ENCODE measurements at places on chromosomes 4 and X. TPM values are rescaled to one million over a fixed set of nuclear protein-coding genes. Genes with fewer than 3 reads are reported as not detected.

DNA sequence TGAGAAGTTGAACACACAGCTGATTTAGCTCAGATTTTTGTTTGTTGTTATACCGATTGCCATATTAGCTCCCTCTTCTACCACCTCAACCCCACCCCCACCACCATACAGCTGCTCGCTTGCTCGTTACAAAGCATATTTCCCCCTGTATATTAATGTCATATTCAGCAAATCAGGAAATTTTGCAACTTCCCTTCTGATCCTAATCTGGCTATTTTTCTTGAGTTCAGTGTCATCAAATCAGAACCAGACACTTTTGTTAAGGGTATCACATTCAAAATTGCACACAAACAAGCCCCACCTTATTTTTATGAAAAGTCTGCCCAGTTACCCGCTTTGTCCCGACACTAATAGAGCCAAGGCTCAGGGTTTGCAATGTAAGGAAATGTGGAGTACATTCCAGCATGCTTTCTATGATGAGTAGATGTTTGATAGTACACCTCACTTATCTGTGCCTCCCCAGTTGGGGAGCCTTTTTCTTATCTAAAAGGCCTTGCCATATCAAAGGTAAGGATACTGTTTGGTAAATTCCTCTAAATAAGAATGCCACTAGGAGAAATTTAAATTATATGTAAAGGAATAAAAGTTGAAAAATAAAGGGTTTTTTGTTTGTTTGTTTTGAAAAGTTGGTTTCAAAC is 212.2 kb downstream of the CBR4 start:
- no peak overlapping the region for H3K4me3 ChIP-seq
- no peaks in the 10 kb centered on the region for H3K27me3 ChIP-seq
- no peaks in the 10 kb centered on the region for H3K4me1 ChIP-seq
- peaks cover 4% of the 10 kb centered on the region for H3K36me3 ChIP-seq
- H3K27ac ChIP-seq = no peak overlapping the region

The AKAP14 gene
- total RNA-seq = 0.99 TPM

The AMTN gene
- total RNA-seq = not detected

DNA sequence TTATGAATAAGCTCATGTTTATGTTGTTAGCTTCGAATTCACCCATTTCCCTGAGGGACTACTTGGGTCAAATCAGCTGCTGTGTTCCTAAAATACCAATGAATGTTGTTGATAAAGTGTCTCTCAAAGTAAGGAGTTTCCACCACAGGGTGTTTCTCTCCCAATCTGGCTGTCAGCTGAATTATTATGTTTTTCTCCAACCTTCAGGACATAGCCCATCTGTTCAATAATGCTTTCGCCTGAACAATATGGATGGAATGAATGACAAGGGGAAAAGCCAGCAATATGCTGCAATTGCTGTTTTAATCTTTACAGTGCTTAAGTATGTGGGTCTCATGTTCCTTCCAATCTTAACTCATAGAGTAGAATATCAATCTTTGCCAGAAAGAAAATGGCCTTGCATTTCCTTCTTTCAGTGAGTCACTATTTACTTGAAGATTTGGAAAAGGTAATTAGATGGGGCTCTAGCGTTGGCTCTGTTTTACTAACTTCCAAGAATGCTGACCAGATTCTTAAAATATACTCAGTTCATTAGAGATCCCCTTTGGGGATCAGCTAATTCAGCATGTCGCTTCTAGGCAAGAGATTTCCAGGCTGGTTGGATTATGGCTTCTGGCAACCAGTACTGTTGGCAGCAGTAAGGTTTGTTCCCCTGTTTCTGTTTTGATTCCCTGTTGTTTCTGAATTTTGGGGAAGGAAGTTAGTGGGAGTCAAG is 410.5 kb downstream of the PPP3CA start:
- H3K36me3 ChIP-seq = no peaks in the 10 kb centered on the region
- H3K4me3 ChIP-seq = no peak overlapping the region
- H3K27me3 ChIP-seq = no peaks in the 10 kb centered on the region
- no peak for DNase-seq
- no peaks in the 10 kb centered on the region for H3K4me1 ChIP-seq

DNA sequence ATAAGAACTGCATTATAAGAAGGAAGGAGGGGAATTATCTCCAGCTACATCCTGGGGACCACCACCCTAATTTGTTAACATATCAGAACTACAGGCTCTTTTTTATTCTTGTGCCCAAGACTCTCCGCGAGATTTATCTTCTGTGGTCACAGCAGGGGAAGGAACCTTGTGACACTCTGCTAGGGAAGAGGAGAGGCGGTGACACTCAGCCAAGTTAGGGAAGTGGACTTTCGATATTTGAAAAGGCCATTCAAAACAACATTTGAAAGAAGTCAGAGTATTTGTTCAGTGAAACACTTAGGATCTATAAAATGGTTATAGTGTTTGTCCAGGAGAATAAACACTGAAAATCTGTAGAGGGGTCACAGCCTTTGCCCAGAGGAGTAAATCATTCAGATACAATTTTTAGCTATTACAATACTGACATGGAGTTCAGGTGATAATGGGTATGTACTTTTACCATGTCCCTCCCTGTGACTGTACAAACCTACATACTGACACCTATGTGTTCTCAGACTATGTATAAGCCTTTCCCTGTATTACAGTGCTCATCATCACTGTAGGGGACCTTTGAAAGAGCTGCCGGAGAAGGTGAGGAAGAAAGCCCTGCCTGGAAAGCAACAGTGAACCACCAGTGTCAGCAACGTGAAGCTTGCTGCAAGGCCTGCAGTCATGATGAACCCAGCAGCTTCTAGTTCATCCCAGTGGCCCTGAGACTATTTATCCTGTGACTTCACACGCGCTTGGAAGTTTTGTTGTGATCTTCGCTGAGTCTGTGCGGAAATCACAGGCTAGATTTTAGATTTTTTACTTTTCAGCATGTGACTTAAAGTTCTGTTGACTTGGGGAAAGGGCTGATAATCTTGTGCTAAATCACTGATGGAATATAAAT is 8.5 kb upstream of the PTTG2 start:
- H3K27me3 ChIP-seq = no peaks in the 10 kb centered on the region
- H3K4me3 ChIP-seq = no peak overlapping the region
- no peak overlapping the region for H3K27ac ChIP-seq

DNA sequence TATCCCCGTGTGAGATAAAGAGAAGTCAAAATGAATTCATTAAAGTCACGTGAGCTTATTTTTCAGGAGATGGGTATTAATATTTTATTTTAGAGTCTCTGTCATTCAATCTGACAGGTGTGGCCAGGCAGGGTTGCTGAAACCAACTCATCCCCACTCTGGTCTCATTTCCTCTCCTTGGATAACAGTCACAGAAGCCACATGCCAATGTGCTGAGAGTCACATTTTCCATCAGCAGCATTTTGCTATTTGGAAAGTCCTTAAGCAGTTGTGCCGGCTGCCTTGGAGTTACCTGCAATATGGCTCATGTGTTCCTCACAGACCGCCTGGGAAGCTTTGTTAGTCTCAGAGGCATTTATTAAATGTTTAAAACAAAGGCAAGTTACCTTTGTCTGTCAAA is 302.3 kb downstream of the DCHS2 start:
- H3K27me3 ChIP-seq = no peaks in the 10 kb centered on the region
- H3K36me3 ChIP-seq = no peaks in the 10 kb centered on the region
- no peak overlapping the region for H3K27ac ChIP-seq

DNA sequence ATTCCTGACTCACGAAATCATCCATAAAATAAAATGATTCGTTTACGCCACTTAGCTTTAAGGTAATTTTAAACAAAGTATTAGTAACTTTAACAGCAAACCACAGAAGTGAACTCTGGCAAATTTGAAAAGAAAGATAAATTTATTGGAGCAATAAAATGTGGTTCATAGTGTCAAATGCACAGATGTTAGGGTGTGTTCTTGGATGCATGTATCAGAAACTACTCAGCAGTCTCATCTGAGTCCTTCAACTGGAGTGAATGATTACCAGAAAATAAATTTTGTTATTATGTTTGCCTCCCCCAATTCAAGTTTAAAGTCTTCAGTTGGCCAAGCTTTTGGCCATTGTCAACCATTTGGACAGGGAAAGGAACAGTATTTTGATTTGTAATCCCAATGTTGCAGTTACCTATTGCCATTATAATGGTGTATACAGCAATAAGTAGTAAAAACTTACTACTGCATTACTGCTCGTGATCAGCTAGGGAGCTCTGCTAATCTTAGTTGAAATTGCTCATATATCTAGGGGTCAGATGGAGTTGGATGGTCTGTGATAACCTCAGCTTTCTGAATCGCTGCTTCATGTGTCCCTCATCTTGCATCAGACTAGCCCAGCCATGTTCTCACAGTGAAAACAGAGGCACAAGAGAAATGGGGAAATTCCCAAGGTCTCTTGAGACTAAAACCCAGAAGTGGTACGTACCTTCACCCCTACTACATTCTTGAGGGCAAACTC is 254.6 kb upstream of the KCNIP4 start:
- no peak overlapping the region for H3K27ac ChIP-seq
- H3K4me3 ChIP-seq = no peak overlapping the region
- DNase-seq = no peak
- H3K4me1 ChIP-seq = no peaks in the 10 kb centered on the region
- H3K27me3 ChIP-seq = no peaks in the 10 kb centered on the region

DNA sequence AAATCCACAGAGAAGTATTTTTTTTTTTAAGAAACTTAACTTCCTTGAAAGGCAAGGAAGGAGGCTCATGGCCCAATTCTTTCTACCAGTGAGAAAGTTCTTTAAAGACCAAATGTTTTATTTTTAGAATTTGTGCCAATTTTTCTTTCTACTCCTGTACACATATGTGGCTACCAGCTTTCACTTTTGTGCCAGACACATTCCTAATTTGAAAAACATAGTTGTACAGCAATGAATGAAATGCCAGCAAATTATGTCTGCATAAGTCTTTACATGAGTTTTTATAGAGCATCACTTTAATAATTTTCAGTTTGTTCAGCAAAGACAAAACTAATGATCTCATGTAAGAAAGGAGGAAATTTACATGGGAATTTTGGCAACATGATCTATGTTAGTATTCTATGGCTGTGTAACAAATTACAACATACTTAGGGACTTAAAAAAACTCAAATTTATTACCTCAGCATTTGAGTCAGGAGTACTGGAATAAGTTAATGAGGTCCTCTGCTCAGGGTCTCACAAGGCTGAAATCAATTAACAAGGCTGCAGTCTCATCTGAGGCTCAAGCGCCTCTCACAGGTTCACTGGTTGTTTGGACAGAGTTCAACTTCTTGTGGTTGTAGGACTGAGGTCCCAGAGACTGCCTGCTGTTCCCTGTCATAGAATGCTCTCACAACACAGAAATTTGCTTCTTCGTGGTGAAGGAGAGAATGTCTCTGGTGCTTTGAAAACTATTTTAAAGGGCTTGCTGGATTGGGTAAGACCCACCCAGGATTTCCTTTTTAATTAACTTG is 678.2 kb upstream of the FAM241A start:
- H3K36me3 ChIP-seq = no peaks in the 10 kb centered on the region
- no peak for DNase-seq
- H3K27me3 ChIP-seq = no peaks in the 10 kb centered on the region
- no peak overlapping the region for H3K27ac ChIP-seq

- no peak overlapping the region for H3K27ac ChIP-seq
- no peak for DNase-seq
- H3K27me3 ChIP-seq = no peaks in the 10 kb centered on the region
Observed at GRCh38 chr4:78659665-78660064, 108.1 kb downstream of the ANXA3 start.

The BEX1 gene
- 114 TPM for total RNA-seq

DNA sequence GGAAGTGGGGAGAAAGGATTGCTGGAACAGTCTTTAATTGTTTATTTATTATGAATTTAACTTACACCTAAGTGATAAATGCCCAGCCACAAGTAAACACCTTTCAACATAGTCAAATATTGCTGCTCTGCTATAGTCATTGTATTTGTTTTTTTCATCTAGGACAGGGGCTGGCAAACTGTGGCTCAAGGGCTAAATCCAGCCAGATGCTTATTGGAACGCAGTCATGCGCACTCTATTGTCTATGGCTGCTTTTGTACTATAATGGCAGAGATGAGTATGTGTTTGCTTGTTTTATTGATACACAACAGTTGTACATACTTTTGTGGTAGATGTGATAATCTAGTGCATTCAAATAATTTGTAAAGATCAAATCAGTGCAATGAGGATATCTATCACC is 95.3 kb downstream of the ZAR1 start:
- H3K36me3 ChIP-seq = peaks cover 6% of the 10 kb centered on the region
- H3K4me3 ChIP-seq = no peak overlapping the region
- no peaks in the 10 kb centered on the region for H3K27me3 ChIP-seq
- no peak for DNase-seq
- H3K4me1 ChIP-seq = no peaks in the 10 kb centered on the region

- peak overlapping the region; percentile 53 for H3K27ac ChIP-seq
- DNase-seq = no peak
- H3K4me3 ChIP-seq = no peak overlapping the region
- no peaks in the 10 kb centered on the region for H3K27me3 ChIP-seq
- no peaks in the 10 kb centered on the region for H3K4me1 ChIP-seq
Observed at GRCh38 chr4:61407642-61408618, 207.8 kb downstream of the ADGRL3 start.
